ENCODE measurements at places on chromosomes 1 and 21.
A peak's percentile ranks its signal among the peaks of the same experiment; 100 is the strongest.

DNA sequence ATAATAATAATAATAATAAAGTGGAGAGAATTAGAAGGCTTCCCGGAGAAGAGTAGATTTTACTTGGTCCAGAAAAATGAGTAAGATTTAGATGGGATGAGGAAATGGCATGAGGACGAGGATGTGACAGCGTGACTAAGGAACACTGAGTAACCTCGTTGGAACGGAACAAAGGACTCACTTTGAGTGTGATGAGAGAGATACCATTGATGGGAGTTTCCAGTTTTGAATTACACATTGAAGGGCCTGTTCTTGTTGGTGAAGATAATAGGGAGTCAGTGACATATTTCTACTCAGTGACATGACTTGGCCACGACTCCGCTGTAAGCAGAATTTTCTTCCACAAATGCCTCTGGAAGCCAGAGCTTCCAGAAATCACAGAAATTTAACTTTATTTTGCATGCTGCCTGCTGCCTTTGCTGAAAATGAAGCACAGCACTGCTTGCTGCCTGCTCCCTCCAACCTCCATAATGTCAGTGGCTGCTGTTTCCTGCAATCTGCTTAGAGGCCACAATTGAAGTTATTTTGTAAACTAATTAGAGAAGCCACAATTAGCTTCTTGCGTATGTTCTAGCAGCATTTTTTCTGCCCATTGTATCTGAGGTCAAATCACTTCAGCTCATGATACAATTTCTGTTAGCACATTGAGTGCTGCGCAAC, 33.7 kb upstream of the FBXO28 start:
- no peak for DNase-seq

GRCh38 chr1:191575180-191575579, 583.1 kb upstream of the RGS18 start:
- DNase-seq = no peak

- DNase-seq = no peak
Observed at GRCh38 chr1:154863315-154864174, 6.5 kb downstream of the KCNN3 start.

DNA sequence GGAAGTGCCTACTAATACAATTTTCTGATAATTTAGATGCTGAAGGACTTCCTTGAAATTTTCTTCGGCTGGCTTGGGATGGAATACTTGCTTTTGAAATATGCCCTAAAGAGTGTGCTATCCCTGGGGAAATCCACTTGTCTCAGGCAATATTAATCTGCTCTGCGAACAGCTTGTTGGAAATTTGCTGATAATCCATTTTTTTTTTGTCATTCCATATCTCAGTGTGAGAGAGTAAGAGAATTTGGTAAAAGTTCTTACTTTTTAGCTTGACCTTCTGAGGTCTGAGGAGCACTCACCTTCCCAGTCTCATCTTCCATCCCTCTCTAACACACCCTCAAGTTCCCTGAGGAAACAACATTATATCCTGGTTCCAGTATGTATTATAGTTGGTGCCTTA, 36.8 kb downstream of the DNAJC6 start:
- no peak for DNase-seq

GRCh38 chr1:5649795-5650194, 342.4 kb downstream of the NPHP4 start:
- DNase-seq = no peak

GRCh38 chr21:36700295-36700970, 1.5 kb downstream of the SIM2 start:
- DNase-seq = no peak

- DNase-seq = no peak
Observed at GRCh38 chr21:14452727-14453241, 69.8 kb upstream of the HSPA13 start.

- DNase-seq = peak; percentile 71
Observed at GRCh38 chr1:186819126-186819525, 9.6 kb upstream of the PLA2G4A start.

DNA sequence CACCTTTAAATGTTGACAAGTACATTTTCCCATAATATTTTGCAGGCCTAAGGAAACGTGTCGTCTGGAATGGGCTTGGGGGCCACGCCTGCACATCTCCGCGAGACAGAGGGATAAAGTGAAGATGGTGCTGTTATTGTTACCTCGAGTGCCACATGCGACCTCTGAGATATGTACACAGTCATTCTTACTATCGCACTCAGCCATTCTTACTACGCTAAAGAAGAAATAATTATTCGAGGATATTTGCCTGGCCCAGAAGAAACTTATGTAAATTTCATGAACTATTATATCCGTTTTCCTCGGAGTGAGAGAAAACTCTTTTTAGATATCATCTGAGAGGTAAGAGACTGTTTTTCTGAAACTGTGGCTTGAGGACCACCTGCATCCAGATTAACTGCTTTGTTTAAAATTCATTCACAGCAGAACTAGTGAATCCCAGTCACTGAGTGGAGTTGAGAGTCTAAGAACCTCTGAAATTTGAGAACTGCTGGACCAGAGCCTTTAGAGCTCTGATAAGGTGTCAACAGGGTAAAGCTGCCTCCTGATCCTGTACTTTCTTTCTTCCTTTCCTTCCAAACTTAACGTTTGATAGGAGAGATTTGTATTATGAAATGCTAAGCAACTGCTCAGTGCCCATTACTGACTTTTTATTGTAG, 811 bp downstream of the EXO1 start:
- DNase-seq = no peak

DNA sequence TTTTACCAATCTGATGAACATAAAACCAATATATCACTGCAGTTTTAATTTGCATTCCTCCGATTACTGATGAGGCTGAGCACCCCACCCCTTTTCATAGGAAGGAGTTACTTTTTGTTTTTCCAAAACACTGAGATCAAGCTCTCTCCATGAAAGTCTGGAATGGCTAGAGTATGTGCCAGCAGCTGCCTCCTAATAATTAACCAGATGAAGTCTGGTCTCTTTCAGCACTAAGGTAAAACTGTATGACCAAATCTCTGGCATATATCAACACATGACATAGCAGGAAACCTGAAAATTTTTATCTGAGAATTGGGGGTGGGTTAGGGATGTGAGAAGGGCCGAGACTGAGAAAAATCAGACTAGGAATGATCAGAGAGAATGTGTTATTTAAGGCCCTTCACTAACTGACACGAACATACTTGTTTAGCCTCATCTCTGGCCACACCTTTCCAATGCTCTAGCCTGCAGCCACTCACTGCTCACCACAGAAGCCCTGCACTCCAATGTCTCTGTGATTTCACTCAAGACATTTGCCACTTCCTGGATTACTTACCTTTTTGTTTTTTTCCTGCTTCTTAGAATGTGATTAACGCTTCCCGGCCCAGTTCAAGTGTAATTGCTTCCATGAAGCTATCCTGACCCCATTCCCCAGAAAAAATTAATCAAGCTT, 34.7 kb downstream of the WASF2 start:
- DNase-seq = no peak

DNA sequence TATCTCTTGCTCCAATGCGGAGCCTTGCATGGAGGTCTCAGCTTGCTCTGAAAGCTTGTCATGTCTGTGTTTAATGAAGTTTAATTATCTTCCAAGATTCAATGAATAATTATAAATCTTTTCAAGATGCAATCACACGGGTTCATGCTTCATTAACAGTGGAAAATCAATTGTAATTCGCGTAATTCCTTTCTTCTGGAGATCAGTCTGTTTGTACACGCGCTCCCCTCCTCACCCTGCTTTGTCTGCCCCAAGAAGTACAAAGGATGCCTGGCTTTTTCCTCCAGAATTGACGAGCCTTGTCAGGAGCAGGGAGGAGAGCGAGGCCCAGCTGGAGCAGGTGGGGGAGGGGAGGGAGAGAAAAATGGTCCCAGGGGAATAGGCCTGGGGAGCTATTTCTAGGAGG, 65.0 kb upstream of the DISP3 start:
- no peak for DNase-seq

DNA sequence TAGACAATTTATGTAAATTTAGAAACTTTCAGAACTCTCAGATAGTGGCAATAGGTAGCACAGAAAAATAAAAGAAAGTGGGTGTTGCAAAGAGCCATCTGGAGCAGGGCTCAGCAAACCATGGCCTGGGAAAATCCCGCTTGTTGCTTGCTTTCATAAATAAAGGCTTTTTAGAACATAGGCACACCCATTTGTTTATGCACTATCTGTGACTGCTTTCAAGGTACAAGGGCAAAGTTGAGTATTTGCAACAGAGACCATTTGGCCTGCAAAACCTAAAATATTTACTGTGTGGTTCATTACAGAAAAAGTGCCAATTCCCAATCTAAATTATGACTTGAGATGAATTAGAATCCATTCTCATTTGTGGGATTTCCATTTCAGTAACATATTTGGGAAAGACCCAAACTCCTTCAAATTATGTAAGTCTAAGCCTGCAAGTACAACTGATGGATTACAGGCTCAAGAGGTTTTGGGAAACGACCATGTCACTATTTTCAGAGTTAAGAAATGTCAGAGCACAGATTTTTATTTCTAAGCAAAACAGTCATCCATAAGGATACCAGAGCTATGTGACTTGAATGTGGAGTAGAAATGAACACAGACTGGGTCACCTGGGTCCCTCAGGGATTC, 43.5 kb upstream of the DPT start:
- no peak for DNase-seq
